ENCODE measurements at places on chromosomes 2 and 18. TPM values are rescaled to one million over a fixed set of nuclear protein-coding genes. Genes with fewer than 3 reads are reported as not detected.

Gene C2orf15
- total RNA-seq, result 3.5 TPM

Gene FEV
- 1.8 TPM for total RNA-seq

Gene PTPRN
- total RNA-seq, result 1.0 TPM

Gene TBC1D8
- total RNA-seq, result 28.8 TPM

Gene GKN2
- total RNA-seq, result not detected

Gene PDE1A
- total RNA-seq, result 10.8 TPM

Gene ARHGAP15
- total RNA-seq, result 5.8 TPM

Gene NBAS
- total RNA-seq, result 32.8 TPM

Gene TMEM163
- 0.60 TPM for total RNA-seq

Gene SCN7A
- 7.5 TPM for total RNA-seq

Gene RGPD3
- total RNA-seq, result 0.16 TPM

Gene SPAG16
- 20.3 TPM for total RNA-seq

Gene FSHR
- total RNA-seq, result not detected

Gene RAPGEF4
- total RNA-seq, result 1.2 TPM

Gene SH2D6
- total RNA-seq, result 13.1 TPM

Gene GPAT2
- 3.2 TPM for total RNA-seq

Gene TAF1B
- total RNA-seq, result 14.1 TPM

Gene UGT1A8
- total RNA-seq, result 12.2 TPM

Gene GPR55
- total RNA-seq, result 0.99 TPM

Gene NR4A2
- total RNA-seq, result 2.9 TPM

Gene C2orf66
- total RNA-seq, result not detected

Gene LANCL1
- total RNA-seq, result 20.8 TPM

Gene VIT
- 3.5 TPM for total RNA-seq

Gene MTCL1
- total RNA-seq, result 15.4 TPM

Gene CTLA4
- total RNA-seq, result 0.51 TPM

Gene FNDC4
- 3.1 TPM for total RNA-seq

Gene EGR4
- not detected for total RNA-seq
